ENCODE measurements at places on chromosomes 7 and 10.

GRCh38 chr7:143975617-143976016, 21.0 kb downstream of the OR2F1 start:
- DNase-seq, result no peak

DNA sequence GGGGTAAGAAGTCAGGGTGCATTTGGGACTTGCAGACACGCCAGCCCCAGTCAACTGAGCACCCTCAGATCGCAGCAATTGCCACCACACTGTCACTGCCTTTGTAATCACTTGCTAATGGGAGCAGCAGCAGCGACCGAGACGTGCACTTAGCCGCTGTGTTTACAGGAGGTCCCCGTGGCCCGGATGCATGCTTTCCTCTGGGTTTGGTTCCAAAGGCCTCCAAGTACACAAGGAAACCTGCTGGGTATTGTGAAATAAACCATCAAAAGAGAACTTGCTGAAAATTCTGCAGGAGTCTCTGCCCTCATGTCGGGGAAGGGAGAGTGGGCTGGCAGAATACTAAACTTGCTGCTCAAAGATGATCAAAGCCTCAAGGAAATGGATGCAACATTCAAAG, 341.7 kb downstream of the DNAJB6 start:
- DNase-seq, result no peak

DNA sequence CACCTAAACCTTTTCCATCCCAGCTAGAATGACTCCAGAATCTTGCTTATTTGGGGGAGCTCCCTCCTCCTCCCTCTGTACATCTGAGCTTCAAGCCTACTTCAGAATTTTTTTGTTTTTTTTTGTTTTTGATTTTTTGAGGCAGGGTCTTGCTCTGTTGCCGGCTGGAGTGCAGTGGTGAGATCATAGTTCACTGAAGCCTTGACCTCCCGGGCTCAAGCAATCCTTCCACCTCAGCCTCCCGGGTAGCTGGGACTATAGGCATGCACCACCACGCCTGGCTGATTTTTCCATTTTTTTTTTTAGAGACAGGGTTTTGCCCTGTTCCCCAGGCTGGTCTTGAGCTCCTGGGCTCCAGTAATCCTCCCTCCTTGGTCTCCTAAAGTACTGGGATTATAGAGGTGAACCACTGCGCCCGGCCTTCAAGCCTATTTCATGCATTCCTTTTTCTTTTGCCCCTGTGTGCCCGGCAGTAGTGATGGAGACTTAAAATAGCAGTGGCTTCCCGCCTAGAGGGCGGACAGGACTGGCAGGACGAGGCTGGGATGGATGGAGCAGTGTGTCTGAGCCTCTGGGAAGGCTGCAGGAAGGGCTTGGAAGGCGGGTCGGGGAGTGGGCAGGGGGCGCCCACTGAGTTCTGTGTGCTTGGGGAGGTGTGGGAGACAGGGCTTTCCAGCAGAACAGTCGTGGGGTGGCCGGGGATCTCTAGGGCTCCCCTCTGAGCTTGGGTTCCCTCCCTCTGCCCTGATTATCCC, 8.8 kb downstream of the CUX1 start:
- no peak for DNase-seq

GRCh38 chr10:84190621-84191020, 3.7 kb upstream of the CDHR1 start:
- DNase-seq, result no peak

DNA sequence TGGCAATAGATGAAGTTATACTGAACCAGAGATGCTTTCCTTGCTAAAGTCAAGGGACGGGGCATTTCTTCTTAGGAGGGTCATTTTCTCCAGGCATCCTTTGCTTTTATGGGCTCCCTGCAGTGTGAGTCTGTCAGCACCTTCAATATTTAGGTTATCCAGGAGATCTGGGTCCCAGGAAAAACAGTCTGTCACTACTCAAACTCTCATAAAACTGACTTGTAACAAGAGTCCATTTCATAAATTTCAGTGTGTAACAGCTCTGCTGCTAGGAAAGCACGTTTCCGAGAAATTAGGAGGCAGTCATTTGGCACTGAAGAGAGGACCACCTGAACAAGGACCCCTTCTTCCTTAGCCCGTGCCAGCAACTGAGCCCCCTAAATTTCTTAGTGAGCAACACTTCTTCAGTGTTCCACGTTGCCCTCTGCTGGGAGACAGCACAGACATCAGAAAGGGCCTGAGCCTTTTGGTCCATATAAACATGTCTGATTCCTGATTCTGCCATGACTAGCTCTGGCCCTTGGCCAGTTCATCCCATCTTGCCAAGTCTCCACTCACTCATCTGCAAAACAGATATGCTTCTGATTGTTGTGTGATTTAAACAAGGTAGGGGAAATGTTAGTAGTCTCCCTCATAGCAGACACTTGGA, 7.2 kb downstream of the GCC1 start:
- no peak for DNase-seq

- peak; percentile 49 for DNase-seq
These were observed at the start of gene ACTL6B for GRCh38 chr7:100655908-100656674. TSS of gene ACTL6B (minus strand) at chr7:100656448. CDS start at chr7:100656354, 94 bp downstream.

DNA sequence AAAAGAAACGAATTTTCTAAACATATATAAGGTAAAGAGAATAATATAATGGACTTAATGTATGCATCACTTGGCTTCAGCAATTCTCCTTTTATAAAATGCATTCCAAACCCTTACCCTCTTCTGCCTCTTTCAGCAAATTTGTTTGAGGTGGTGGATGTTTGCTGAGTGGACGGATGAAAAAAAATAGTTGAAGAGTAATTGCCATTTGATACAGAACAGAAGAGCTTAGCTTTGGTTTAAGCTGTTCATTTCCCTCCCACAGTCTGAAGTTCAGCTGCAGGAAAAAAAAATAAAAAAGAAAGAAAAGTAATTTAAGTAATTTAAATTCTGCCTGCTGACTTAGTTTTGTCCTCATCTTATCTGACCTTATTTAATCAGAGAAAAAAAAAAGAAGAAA, 138.6 kb downstream of the GALNT17 start:
- DNase-seq, result no peak

DNA sequence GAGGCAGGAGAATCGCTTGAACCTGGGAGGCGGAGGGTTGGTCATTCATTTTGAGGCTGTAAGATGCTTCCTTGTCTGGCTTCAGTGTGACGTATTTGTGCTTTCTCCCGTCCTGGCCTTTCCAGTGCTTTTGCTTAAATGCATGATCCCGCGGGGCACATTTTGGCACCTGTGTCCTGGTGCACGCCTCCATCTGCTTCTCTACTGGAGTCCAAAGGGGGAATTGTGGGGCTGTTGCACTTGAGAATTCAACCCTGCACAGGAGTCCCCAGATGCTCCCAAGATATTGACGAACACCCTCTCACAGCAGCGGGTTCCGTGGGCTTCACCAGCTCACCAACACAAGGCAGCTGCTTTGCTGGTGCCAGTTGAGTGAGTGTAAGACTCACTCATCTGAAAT, 10.3 kb upstream of the LRRC27 start:
- DNase-seq, result no peak

GRCh38 chr10:6924166-6924565, 344.1 kb upstream of the PRKCQ start:
- no peak for DNase-seq

GRCh38 chr10:1364151-1364910, 308.1 kb downstream of the WDR37 start:
- DNase-seq, result no peak

DNA sequence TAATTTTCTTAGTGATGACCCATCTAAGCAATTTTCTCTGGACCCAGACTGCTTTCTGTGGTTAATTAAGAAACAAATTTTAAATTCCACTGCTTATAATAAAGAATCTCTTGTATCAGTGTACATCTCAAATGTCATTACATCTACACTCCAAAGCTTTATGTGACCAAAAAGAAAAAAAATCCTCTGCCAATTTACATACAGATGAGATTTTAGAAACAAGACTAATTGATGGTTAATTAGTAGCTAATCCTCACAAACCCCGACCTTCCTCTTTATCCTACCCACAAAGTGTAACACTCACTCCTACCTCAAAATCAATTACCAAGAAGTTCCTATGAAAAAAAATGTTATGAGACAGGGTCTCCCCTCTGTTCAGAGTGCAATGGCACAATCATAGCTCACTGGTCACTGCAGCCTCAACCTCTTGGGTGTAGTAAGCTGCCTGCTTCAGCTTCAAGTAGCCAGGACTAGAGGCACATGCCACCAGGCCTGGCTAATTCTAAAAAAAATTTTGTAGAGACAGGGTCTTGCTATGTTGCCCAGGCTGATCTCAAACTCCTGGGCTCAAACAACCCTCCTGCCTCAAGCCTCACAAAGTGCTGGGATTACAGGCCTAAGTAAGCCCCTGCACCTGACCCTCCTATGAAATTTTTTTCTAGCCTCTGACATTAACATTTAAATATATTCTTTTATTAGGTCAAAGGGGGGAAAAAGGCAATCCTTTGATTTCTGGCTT, 14.8 kb downstream of the KIF5B start:
- no peak for DNase-seq

DNA sequence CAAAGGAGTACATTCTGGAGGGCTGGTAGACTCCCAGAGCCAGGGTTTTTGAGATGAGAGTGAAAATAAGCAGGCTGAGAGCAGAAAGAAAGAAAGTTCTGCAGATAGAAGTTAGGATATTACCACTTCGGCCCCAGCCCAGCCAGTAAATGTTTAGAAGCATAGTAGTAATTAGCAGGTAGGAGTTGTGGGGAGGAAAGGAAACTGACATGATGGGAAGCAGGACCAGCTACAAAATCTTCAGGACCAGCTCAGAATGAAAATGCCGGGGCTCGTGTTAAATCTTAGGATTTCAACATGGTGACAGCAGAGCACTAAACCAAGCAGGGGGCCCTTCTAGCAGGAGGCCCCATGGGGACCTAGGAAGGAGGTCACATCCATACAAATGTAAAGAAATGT, 28.7 kb downstream of the PRSS2 start:
- DNase-seq, result no peak
